ENCODE measurements at places on chromosomes 7 and 10. TPM values are rescaled to one million over a fixed set of nuclear protein-coding genes. Genes with fewer than 3 reads are reported as not detected.

Gene TLX1
- not detected for total RNA-seq

Gene RSU1
- 35.0 TPM for total RNA-seq

Gene CPN1
- total RNA-seq, result not detected

Gene PALD1
- 15.7 TPM for total RNA-seq

Gene WIPF3
- total RNA-seq, result 4.7 TPM

Gene PRSS1
- not detected for total RNA-seq

Gene POM121L12
- total RNA-seq, result not detected

Gene WNT2
- 3.1 TPM for total RNA-seq

Gene CCDC136
- 4.7 TPM for total RNA-seq

Gene HEPACAM2
- total RNA-seq, result not detected

Gene HOXA10
- total RNA-seq, result 13.6 TPM

Gene TSPAN12
- 33.4 TPM for total RNA-seq

Gene SPDYE2
- not detected for total RNA-seq

Gene VWDE
- 0.52 TPM for total RNA-seq

Gene NPFFR1
- total RNA-seq, result under 0.01 TPM

Gene TMEM248
- 39.7 TPM for total RNA-seq

Gene GOLGA7B
- total RNA-seq, result not detected

Gene SP8
- not detected for total RNA-seq

Gene LRRC17
- 28.2 TPM for total RNA-seq

Gene CTNNA3
- 24.0 TPM for total RNA-seq

Gene ATOH7
- total RNA-seq, result not detected

Gene C10orf67
- total RNA-seq, result under 0.01 TPM

Gene PRPS1L1
- not detected for total RNA-seq

Gene CUZD1
- total RNA-seq, result 0.52 TPM

Gene CPXM2
- total RNA-seq, result 0.52 TPM

Gene CYCS
- 39.1 TPM for total RNA-seq

Gene OR2A7
- not detected for total RNA-seq

Gene GPR15LG
- total RNA-seq, result not detected

Gene RAB19
- 0.52 TPM for total RNA-seq

Gene TFR2
- total RNA-seq, result 1.0 TPM

Gene MAGI2
- total RNA-seq, result 4.2 TPM

Gene PNLIPRP3
- total RNA-seq, result under 0.01 TPM

Gene STAG3
- total RNA-seq, result 0.52 TPM

Gene LEP
- total RNA-seq, result under 0.01 TPM

Gene RBP4
- total RNA-seq, result 12.5 TPM

Gene H2BK1
- total RNA-seq, result not detected

Gene CARD11
- 1.0 TPM for total RNA-seq

Gene FAM3C
- total RNA-seq, result 51.1 TPM

Gene GALNT17
- total RNA-seq, result 24.5 TPM

All from skeletal muscle tissue (tissue), 5 donors.